ENCODE measurements at places on chromosomes 4 and X. TPM values are rescaled to one million over a fixed set of nuclear protein-coding genes. Genes with fewer than 3 reads are reported as not detected.
A peak's percentile ranks its signal among the peaks of the same experiment; 100 is the strongest.

DNA sequence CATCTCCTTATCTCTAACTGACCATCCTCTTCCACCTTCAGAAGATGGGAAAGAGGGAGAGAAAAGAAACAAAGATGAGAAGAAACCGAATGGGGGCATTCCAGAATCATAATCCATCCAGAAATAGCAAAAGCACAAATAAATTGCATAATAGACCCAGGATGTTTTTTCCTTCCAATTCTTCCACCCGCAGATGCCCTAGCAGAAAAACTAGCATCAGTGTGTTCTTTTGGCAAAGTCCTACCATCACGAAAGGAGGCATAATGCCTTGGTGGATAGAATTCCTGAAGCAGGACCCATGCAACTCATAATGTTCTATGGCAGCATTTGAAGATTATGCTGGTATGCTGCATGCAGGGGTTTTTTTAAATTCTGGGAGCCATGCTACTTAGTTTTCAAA, 279.2 kb downstream of the PPP3CA start:
- no peak for DNase-seq

DNA sequence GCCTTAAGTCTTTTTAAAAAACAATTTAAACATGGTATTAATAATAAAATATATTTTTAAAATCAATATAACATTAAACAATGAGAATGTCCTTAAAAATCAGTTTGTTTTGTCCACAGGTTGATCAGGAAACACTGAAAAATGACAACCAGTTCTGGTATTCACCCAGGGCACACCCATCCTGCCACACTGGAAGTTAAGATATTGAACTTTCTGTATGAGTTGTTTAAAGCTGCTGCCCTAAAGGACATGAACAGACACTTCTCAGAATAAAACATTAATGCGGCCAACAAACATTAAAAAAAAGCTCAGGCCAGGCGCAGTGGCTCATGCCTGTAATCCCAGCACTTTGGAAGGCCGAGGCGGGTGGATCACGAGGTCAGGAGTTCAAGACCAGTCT, 15.0 kb upstream of the HOPX start:
- DNase-seq: no peak

- no peak for DNase-seq
These were observed 60.2 kb downstream of the FAM193A start for GRCh38 chr4:2596611-2597010.

Gene AFF2
- 6.6 TPM for total RNA-seq

- DNase-seq: no peak
These were observed 5.9 kb upstream of the ARMCX5 start for GRCh38 chrX:102593367-102593766.

GRCh38 chrX:19791562-19791961, 95.8 kb downstream of the SH3KBP1 start:
- DNase-seq: peak; percentile 55

DNA sequence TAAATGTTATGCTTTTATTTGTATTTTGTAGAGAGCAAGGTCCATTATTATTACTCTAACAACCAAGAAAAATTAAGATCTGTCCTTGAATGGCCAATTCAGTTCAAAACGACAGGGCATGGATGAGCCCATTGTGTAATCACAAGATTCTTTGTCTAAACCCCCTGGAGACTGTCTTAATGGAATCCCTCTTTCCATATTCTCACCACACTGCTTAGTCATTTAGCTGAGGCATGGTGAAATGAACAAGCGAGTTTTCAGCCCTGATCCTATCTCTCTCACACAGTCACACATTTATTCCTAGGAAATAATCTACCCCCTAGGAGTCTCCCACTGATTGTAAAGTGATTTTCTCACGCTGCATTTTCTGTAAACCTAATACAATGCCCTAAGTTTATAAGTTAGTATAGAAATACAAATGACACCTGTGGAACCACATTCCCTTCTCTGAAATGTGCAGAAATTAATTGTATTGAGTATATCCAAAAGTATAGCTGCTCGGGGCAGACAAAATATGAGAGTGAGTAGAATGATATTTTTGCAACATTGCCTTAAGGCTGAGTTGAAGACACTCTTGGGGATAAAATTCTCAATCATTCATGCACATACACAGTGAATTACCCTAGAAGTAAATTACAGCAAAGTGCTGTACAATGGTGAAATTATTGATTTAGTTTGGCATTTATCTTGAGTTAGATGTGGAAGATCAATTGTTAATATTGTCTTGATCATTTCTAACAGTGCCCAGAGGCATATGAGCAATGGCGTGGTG, 119.7 kb upstream of the PCDH7 start:
- DNase-seq: peak; percentile 22

Gene FSTL5
- total RNA-seq: not detected

Gene F8A2
- total RNA-seq: not detected
